ENCODE measurements at places on chromosomes 7 and 10.

DNA sequence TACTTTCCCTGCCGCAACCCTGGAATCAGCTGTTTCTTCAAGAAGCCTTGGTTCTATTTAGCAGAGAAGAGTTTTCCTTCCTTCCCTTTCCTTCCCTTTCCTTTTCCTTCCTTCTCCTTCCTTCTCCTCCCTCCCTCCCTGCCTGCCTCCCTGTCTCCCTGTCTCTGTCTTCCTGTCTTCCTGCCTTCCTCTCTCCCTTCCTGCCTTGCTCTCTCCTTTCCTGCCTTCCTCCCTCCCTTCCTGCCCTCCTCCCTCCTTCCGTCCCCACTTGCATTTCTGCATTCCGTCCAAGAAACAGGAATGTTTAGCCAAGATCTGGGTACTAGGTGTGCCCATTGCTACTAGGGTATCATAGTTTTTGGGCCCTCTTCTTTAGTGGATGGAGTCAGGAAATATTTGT is 21.9 kb downstream of the SND1 start:
- DNase-seq, result no peak

DNA sequence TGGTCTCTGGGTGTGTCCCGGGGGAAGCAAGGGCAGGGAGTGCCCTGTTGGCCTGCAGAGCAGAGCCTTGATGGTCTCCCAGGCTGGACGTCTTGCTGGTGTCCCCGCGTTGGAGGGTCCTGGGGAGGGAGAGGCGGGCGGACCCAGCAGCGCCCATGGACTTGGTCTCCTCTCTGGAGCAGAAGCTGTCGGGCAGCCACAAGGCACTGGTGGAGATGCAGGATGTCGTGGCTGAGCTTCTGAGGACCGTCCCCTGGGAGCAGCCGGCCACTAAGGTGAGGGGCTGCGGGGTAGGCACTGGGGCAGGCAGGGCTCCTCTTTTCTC is 20.9 kb downstream of the TTYH3 start:
- DNase-seq, result no peak

DNA sequence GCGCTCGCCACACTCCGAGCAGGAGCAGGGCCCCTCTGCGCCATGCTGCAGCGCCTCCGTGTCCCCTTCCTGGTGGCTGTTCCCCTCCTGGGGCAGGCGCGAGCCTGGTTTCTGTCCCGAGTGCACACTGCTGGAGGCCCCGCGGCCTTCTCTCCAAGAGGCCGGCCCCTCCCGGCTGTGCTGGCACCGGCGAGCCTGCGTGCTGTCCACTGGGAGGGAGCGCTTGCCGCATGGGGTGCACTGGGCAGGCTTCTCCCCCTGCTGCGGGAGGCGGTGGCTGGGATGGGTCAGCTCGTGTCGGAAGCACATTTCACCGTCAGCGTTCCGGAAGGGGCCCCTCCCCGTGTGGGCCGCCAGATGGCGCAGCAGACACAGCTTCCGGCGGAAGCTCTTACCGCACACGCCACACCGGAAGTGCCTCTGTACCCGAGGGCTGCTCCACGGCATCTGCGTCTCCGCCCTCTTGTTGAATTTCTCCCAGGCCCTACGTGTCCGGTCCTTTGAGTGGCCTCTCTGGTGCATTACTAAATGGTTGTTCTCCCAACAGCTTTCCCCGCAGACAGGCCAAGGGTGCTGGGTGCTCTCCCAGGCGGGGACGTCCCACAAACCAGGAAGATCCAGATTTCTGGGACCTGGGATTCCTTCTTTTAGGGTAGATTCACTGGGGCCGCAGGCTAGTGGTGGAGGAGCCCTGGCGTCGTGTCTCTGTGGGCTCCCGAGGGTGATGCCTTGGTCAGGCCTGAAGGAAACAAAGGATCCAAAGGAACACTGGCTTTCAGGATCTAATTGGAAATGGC is 18.7 kb downstream of the ZNF786 start:
- DNase-seq, result no peak

GRCh38 chr7:141280100-141280499 is 206.2 kb downstream of the TMEM178B start:
- DNase-seq, result no peak

DNA sequence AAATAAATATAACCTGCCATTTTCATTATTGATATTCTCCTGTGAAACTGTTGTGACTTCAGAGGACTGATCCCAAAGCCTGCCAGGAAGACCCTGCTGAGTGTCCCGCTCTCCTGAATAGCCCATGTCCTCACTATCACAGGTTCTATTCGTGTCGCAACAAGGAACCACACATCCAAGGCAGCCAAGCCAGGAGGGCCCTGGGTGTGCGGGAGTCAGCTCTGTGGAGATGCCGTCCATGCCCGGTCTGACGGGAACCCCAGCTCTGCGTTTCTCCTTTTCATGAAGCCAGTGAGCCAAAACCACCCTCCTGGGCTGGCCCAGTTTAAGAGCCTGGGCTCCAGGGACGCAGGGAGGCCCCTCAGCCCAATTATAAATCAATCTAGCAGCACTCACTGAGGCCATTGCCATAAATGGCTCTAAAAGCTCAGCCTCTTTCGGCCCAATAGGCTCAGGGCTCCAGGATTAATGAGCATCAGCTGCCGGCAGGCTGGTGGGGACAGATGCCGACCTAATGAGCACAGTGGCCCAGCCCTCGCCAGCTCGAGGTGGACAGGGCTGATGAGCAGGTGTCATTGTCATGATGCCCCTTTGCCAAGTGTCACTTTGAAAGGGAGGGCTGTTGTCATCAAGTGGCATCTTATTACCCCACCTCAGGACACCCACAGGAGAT is 177.9 kb downstream of the PLXNA4 start:
- no peak for DNase-seq
